ENCODE measurements at places on chromosomes 11 and 22.

- no peak for DNase-seq
Measured at GRCh38 chr22:38088629-38089473, 4.9 kb upstream of the SLC16A8 start.

- no peak for DNase-seq
Measured at GRCh38 chr11:134761926-134762247, 349.8 kb upstream of the B3GAT1 start.

DNA sequence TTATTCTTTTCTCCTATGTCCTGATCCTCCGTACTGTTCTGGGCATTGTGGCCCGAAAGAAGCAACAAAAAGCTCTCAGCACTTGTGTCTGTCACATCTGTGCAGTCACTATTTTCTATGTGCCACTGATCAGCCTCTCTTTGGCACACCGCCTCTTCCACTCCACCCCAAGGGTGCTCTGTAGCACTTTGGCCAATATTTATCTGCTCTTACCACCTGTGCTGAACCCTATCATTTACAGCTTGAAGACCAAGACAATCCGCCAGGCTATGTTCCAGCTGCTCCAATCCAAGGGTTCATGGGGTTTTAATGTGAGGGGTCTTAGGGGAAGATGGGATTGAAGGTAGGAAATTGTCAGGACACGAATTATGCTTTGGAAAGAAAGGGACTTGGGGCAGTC is 843 bp downstream of the OR51T1 start:
- DNase-seq: no peak

DNA sequence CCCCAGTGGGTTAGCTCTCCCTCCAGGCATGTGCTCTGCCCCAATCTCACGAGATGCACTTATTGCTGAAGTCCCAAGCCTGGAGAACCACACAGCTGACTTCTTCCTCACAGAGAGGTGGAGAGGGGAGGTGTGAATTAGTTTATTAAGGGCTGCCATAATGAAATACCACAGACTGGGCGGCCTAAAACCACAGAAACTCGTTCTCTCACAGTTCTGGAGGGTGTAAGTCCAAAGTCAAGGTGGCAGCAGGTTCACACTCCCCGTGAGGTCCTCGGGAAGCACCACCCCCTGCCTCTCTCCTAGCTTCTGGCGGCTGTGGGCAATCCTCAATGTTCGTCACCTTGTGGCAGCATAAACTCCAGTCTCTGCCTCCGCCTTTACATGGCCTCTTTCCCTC is 39.3 kb downstream of the TECTA start:
- DNase-seq: no peak

DNA sequence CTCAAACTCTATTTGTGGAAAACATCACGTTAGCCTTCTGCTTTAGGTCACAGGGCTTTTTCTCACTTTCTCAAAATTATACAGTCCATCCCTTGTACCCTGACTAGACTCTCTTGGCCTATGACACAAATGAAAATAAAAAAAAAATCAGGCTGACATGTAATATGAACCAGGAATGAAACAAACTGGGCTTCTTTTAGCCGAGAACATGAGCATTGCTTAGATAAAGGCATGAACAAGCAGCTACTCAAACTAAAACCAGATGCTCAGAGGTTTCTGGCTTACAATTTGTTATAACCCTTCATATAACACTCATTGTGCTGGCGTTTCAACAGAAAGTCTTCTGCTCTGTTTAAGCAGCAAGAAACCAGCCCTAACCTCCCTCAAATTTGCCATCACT is 265.5 kb upstream of the NARS2 start:
- no peak for DNase-seq

DNA sequence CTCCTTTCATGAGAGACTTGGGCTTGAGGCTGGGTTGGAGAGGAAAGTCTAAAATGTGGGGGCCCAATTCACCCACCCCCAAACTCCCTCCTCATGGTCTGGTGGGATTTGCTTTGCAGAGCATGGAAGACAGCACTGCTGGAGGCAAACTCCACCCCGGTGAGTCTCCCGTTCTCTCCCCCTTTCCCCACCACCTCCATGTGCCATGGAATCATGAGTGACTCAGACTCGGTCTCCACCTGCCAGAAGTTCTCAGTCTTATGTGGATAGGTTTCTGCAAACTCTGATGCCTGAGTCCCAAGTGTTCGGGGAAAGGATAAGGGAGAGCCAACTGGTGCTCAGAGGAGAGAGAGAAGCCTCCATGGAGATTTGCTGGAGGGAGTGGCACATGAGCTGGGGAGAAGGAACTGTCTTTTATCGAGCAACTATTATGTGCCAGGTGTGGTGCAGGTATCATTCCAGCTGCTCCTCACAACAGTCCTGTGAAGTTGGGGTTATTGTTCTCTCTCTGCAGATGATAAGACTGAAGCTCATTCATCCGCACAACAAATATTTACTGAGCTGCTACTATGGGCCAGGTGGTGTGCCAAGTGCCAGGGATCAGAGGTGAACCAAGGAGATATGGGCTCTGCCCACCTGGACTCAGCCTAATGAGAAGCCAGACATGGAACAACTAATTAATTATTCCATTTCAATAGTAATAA is 6.6 kb downstream of the PLEKHB1 start:
- DNase-seq: no peak

DNA sequence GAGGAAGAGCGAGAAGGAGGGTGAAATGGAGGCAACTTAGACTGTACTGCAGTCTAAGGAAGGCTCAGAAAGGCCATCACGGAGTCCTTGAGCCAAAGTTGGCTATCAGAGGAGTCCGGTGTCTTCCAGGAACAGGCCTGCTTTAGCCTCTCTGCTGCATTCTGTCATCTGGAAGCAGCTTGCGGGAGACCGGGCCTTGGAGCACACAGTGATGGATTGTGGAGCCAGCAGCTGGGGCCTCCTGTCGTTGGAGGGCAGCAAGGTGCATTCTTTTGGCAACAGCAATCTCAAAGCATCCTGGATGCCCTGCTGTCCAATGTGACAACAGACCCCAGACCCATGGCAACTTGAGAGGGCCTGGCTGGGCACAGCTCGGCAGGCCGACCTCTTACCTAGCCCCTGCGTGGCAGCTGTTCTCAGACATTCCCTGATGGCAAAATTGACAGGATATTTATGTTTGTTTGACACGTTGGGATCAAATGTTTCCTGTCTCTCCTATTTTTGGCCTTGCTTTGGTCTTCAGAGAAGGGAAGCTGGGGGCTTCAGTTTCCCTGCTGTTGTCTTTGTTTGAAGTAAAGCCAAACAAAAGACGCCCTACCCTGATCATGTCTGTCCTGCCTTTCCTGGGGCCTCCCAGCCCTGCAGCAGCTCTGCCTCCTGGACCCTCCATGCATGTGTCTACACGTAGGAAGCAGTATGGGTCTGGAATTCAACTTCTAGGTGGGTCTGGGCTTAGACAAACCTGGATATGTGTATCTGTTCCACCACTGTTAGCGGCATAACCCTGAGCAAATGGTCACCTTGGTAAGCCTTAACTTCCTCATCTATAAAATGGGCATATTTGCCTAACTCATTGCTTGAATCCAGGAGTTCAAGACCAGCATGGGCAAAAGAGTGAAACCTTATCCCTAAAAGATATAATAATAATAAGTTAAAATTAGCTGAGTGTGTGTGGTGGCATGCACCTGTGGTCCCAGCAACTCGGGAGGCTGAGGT is 43.9 kb upstream of the LMO2 start:
- DNase-seq: no peak

GRCh38 chr22:23067691-23068090 is 2.6 kb upstream of the GNAZ start:
- no peak for DNase-seq

GRCh38 chr11:119615003-119615881 is 113.8 kb downstream of the NECTIN1 start:
- DNase-seq: no peak

DNA sequence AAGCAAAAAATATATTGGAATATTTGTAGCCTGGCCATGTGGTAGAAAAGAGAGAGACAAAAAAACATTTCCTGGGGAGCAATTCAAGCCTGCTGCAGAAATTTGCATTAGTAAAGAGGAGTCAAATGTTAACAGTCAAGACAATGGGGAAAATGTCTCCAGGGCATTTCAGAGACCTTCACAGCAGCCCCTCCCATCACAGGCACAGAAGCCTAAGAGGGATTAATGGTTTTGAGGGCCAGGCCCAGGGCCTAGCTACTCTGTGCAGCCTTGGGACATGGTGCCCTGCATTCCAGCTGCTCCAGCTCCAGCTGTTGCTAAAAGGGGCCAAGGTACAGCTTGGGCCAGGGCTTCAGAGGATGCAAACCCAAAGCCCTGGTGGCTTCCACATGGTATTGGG is 46.8 kb downstream of the PGR start:
- DNase-seq: no peak

GRCh38 chr11:132714859-132715440 is 817.4 kb downstream of the OPCML start:
- DNase-seq: no peak

Measured in stimulated activated CD4-positive, alpha-beta T cell treated with anti-CD3 and anti-CD28 coated beads, Interleukin-15, amount 100 ng/mL, for 24 hours (primary cell).